ENCODE measurements at places on chromosomes 1 and 21.

DNA sequence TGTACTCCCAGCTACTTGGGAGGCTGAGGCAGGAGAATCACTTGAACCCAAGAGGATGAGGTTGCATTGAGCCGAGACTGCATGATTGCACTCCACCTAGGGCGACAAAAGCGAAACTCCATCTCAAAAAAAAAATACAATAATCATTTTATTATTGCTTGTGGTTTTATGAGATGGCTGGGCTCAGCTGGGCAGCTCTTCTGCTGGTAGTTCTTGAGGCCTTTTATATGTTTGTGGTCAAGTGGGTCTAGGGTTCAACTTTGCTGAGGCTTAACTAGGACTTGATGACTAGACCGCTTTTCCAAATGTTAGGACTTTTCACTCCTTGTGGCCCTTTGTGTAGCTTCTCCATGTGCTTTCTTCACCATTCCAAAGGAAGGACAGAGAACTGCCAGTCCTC lies 53.2 kb downstream of the SLC35F3 start:
- DNase-seq = no peak

- no peak for DNase-seq
Measured at GRCh38 chr1:204780630-204781029, 90.0 kb upstream of the NFASC start.

DNA sequence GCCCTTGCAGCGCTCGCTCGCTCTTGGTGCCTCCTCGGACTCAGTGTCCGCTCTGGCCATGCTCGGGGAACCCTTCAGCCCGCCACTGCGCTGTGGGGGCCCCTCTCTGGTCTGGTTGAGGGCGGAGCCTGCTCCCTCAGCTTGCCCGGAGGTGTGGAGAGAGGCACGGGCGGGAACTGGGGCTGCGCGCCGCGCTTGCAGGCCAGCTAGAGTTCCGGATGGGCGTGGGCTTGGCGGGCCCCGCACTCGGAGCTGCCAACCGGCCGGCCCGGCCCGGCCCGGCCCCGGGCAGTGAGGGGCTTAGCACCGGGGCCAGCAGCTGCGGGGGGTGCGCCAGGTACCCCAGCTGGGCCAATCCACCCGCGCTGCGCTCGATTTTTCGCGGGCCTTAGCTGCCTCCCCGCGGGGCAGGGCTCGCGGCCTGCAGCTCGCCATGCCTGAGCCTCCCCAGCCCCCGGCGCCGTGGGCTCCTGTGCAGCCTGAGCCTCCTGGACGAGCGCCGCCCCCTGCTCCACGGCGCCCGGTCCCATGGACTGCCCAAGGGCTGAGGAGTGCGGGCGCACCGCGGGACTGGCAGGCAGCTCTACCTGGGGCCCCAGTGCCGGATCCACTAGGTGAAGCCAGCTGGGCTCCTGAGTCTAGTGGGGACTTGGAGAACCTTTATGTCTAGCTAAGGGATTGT lies 217.0 kb upstream of the PKN2 start:
- no peak for DNase-seq

DNA sequence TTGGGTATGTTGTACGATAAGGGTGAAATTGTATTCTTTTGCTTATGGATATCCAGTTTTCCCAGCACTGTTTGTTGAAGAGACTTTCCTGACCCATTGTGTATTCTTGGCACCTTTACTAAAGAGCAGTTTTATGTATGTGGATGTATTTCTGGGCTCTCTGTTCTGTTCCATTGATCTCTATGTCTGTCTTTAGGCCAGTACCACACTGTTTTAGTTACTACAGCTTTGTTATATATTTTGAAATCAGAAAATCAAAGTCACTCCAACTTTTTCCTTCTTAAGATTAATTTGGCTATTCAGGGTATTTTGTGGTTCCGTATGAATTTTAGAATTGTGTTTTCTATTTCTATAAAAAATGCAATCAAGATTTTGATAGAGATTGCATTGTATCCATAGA lies 62.8 kb upstream of the C1orf146 start:
- no peak for DNase-seq

- no peak for DNase-seq
Measured at GRCh38 chr1:45328680-45329079, 2.0 kb downstream of the HPDL start.

DNA sequence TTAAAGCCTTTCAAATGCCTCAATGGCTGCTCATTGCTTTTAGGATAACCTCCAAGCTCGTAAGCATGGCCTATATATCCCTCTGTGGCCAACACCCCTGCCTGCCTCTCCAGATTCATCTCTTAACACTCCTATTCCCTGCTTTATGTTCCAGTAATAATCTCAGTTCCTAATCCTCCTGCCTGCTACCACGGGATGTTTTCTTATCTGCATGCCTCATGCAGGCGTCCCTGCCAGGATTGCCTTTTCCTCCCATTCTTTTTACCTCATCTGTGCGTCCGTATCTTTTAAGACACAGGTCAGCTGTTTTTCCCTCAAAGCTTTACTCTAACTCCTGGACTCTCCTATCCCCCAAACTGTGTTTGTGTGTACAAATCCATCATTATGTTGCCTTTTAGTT lies 36.1 kb downstream of the ZBTB40 start:
- no peak for DNase-seq

- DNase-seq = no peak
Measured at GRCh38 chr1:38578271-38578951, 281.2 kb downstream of the RRAGC start.

DNA sequence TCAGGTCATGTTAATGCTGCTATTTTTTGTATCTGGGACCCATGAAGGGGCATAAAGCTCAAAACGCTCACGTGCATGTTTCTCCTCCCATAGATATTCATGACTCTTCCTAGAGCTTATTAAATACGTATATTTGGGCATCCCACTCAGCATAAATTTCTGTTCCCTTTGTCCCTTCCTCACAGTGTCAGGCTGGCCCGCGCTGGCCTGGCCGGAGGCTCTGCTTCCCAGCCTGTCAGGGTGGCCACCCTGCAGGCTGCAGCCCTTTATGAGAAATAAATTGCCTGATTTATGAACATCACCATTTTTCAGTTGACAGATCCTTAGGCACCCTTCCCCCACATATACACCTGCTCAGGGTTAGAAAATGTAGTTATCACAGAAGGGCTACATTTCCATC lies 44.0 kb upstream of the NTPCR start:
- DNase-seq = no peak

DNA sequence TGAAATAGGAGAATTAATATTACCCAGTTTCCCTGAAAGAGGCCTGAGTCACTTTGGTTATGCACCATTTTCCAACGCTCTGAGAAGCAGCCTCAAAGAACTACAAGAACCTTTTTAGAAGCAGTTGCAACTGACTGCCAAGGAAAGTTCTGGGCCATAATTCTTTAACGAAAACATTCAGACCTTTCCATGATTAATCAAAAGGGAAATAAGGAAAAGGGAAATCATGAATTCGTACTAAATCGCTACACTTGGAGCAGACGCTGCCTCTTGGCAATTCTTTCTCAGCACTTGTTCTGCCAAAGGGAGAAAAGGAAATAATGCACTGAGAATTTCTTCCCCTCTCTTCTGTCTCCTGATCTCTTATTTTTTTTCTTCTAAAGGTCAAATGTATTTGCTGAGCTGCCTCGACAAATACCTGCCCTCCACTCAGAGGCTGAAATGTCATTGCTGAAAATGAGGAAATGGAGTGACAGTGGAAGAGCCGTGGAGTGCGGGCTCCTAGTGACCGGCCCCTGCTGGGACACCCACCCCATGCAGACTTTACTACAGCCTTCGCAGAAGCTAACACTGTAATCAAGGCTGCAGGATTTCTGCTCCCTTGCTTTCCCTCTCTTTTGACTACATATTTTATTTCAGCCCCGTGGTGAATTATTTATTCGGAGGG lies 67.9 kb upstream of the GALNT2 start:
- no peak for DNase-seq

- peak; percentile 8 for DNase-seq
Measured at GRCh38 chr1:165403835-165404482, 41.0 kb downstream of the RXRG start.

GRCh38 chr1:61620536-61620935 lies 104.4 kb downstream of the TM2D1 start:
- no peak for DNase-seq

GRCh38 chr1:17881761-17882160 lies 126.6 kb downstream of the ACTL8 start:
- no peak for DNase-seq

DNA sequence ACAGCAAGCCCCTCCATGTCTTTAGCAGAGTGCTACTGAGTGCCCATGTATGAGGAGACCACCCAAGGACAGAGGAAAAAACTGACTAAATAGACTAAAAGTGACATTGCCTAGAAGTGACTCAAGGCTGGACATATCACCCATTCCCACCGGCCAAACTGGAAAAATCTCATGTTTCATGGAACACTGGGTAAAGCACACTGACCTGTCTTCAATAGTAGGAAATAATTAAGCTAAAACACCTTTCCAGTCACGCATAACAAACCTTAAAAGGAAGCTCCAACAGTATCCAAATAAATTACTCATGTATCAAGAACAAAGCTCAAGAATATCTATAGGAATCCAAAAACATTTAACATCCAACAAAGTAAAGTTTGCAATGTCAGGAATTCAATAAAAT lies 120.4 kb downstream of the SNX7 start:
- DNase-seq = no peak

- DNase-seq = peak; percentile 10
Measured at GRCh38 chr1:50332941-50333594, 90.2 kb downstream of the DMRTA2 start.

GRCh38 chr1:19639999-19640362 lies 4.1 kb upstream of the NBL1 start:
- DNase-seq = no peak

DNA sequence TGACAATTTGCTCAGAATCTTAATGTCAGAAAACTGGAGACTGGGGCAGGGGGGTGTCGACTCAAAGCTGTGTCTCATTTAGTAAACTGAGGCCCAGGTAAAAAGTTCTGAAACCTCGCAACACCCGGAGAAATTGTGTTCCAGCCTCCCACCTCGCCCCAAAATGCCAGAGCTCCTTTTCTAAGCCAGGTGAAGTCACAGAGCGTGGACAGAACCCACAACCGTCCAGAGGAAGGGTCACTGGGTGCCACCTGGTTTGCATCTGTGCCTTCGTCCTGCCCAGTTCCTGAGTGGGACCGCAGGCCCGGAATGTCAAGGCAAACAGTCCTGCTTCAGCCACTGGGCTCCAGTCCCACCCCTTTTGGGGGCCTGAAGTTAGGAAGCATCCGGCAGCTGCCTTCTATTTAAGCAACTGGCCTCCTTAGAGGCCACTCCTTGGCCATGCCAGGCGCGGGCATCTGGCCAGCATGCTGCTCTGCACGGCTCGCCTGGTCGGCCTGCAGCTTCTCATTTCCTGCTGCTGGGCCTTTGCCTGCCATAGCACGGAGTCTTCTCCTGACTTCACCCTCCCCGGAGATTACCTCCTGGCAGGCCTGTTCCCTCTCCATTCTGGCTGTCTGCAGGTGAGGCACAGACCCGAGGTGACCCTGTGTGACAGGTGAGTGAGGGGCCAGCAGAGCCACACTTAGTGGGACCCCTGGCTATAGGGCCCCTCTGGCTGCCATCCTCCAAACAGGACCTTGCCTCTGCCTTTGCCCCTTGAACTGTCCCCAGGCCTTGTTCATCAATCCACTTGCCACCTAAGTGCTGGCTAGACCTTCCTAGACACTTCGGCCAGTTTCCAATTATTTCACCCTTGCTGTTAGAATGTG lies at the start of gene TAS1R1:
TAS1R1 (plus strand) TSS at position 401 of the 872 bp plus-strand sequence; CDS start at position 468, 67 bp downstream.
- no peak for DNase-seq

- DNase-seq = no peak
Measured at GRCh38 chr1:181655756-181656155, 172.4 kb downstream of the CACNA1E start.

GRCh38 chr21:34011660-34012059 lies 61.7 kb upstream of the MRPS6 start:
- DNase-seq = no peak

DNA sequence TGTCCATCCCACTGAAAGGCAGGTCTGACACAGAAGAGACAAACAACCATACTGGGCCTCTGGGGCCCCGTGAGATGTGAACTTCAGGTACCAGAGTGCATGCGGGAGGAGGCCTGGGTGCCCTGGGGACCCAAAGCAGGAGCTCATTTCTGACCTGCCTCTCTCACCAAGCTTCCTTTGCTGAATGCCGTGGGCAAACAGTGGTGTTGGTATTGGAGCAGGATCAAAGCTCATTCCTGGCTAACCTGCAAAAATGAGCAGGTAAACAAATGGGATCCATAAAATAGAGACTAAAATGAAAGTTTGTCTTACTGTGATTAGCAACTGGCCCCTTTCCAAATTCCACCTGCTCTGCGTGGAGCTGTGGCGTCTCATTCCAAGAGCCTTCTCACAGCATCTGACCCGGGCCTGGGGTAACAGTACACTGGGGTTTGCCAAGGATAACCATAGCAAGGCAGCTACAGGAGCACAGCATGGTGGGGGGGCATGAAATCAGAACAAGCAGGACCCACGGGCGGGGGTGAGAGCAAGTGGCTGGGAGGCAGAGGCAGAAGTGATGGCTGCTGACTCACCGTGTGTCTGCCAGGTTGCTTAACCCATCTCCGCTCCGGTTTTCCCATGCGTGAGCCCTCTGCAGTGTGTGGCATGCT lies 103.6 kb downstream of the KIF26B start:
- no peak for DNase-seq

- DNase-seq = no peak
Measured at GRCh38 chr1:6862906-6863305, 77.7 kb downstream of the CAMTA1 start.

DNA sequence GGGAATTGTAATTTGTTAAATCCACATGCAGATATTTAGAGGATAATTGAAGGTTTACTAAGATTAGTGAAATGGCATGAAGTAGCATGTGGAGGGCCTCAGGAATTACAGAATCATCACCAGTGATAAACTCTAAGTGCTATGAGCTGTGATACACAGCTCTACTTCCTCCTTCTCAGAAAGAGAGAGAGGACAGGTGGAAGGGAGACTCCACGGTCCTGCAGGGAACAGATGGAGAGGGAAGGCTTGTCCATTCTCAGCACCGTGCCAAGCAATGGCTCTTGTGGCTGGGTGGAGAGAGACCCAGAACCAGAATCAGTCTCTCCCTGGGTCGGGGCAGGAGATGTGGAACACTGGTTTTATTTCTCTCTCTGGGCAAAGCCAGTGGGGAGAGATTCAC lies 27.8 kb upstream of the LYPD8 start:
- no peak for DNase-seq

DNA sequence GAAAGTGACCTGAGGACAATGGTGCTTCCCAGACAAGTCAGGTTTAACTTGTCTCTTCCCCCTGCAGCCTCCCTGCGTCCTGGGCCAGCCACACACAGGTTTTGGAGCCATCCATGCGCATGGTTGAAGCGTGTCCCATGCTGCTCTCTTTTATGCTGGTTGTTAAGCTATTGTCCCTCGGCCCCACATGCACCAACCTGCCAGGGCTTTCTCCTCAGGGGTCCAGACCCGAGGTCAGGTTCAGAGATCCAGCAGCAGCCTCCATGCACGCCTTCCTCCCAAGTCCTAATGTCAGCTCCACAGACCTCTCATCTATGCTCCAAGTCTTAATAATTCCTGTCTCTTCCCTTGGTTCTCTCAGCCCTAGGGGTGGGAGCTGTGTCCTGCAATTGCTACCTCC lies 1.6 kb downstream of the ABCA4 start:
- DNase-seq = no peak

DNA sequence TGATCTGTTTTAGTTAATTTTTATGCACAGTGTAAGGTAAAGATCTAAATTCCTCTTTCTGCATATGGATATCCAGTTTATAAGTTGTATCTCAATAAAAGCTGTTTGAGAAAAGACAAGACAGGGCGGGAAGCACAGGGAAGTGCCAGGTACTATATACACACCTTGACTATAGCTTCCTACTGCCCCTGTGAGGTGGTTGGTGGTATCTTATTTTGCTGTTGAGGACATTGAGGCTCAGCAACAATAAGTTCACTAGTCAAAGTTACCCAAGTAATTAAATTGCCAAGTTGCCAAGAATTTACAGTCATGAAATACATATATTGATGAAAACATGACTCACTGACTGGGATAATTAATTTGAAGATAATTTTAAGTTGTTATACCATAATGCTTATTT lies 109.1 kb downstream of the CD247 start:
- DNase-seq = no peak

All from T-cell (primary cell).